A172 (cell line): ENCODE measurements at places on chromosomes 2 and 18.

GRCh38 chr18:3175195-3175758 lies 44.5 kb downstream of the MYOM1 start:
- DNase-seq: no peak

- DNase-seq: no peak
Observed at GRCh38 chr18:45081566-45082181, 401.0 kb downstream of the SETBP1 start.

- DNase-seq: no peak
Observed at GRCh38 chr2:98419544-98419943, 25.1 kb upstream of the INPP4A start.

- no peak for DNase-seq
Observed at GRCh38 chr2:168583064-168583709, 127.1 kb downstream of the CERS6 start.

DNA sequence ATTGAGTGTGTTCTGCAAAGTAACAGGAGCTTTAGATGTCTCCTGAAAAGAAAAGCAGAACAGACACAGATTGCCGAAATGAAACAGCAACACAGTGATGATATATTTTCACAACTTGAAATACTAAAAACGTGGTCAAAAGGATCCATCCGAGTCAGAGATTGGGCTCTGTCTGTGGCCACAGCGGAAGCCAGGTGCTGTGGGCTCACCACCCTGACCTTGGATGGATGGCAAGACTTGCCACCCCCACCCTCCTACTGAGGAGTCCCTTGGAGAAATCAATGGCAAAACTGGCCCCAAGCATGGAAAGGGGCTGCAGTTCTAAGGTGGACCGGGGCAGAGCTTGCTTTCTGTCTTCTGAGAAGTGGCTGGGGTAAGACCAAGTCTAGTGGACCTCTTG lies 31.4 kb upstream of the ACKR3 start:
- DNase-seq: no peak

GRCh38 chr2:234258562-234259141 lies 208.2 kb downstream of the SPP2 start:
- peak; percentile 78 for DNase-seq

- DNase-seq: no peak
Observed at GRCh38 chr18:60174832-60175231, 197.7 kb downstream of the MC4R start.

GRCh38 chr2:137348301-137348700 lies 583.0 kb downstream of the THSD7B start:
- DNase-seq: no peak

DNA sequence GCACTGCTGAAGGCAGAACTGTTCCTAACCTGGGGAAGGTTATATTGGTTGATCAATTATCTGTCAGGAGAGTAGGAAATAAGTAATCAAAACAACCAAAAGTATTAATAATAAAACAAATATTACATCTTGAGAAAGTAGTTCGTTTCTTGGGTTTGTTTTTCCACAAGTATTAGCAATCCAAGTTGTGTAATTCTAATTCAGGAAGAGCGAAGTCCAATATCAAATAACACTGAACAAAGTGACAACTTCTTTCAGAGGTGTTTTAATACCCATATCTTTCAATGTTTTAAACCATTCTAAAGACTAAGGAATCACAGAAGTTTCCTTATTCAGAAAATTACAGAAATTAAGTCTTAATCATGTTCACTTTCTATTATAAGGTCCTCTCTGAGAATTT lies 34.6 kb upstream of the NFU1 start:
- no peak for DNase-seq

- DNase-seq: no peak
Observed at GRCh38 chr2:180115675-180116074, 108.6 kb upstream of the CWC22 start.

DNA sequence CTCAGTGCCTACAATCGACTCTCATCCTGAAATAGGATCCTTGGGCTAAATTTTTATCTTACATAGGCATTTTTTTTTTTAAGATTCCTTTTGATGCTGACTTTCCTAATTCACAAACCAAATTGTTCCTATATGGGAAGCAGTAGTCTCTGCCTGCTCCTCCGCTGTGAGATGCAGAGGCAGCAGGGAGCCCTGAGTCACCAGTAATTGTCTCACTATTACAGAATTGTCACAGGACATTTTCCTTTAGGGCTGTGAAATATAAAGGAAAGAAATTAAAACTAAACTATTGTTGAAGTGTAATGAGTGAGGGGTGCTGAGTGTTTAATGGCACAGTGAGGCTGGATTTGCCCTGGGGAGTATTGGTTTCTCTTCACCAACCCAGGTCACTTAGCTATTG lies 63.8 kb downstream of the MYO3B start:
- no peak for DNase-seq

- DNase-seq: no peak
Observed at GRCh38 chr2:209936106-209936666, 66.3 kb upstream of the RPE start.

- DNase-seq: peak; percentile 26
Observed at GRCh38 chr2:31434911-31435310, 20.4 kb upstream of the XDH start.

DNA sequence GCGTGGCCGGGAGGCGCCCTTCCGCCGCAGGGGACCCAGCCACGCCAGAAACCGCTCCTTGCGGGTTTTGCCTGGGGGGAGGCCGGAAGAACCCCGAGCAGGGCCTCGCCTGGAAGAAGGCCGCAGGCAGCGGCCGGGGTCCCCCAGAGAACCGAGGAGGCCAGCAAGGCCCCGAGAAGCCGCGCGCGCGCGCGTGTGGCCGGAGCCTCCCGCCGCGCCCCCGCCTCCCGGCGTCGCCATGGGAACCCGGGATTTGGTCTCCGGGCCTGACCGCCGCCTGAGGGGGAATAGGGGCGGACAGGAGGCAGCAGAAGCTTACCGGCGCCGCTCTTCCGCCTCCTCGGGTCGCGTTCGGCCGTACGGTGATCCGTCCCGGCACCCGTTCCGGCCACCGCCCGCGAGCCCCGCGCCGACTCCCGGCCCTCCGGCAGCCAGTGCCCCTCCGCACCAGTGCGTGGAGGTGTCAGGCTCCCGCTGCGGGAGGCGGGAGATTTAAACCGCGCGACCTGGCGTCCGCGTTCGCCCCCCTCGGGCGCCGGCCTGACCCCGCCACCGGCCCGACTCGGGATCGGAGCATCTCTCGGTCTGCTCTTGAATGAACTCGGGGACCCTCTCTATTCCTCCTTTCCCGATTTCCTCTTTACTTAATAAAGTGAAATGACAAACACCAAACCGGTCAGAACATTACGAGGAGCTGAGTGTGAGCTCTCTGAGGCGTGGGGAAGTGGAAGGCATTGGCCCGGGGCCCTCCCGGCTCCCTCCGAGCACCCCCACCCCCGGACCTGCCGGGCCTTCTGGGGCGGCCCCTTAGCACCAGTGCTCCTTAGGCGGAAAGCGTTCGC lies at the start of gene ICA1L:
Gene ICA1L, minus strand, starts transcription at position 467 of the 842 bp plus-strand sequence. CDS start 42,757 bp downstream, outside the sequence.
- DNase-seq: peak; percentile 50

GRCh38 chr2:105827351-105828096 lies 82.8 kb downstream of the NCK2 start:
- no peak for DNase-seq

DNA sequence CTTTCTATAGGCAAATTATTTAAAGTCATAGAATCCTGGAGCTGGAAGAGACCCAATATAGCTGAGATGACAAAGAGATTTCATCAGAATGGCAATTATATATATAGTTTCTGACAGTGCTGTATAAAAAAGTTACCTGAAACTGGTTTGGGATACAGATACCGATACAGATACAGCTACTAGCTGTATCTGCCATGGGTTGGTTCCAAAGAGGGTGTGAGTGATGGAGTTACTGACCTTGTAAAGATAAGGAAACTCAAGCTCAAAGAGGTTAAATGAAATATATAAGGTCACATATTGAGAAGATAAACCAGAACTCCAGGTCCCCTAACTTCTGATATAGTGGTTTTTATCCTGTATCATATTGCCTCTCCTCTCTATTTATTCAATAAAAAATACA lies 10.9 kb downstream of the PELI1 start:
- no peak for DNase-seq

DNA sequence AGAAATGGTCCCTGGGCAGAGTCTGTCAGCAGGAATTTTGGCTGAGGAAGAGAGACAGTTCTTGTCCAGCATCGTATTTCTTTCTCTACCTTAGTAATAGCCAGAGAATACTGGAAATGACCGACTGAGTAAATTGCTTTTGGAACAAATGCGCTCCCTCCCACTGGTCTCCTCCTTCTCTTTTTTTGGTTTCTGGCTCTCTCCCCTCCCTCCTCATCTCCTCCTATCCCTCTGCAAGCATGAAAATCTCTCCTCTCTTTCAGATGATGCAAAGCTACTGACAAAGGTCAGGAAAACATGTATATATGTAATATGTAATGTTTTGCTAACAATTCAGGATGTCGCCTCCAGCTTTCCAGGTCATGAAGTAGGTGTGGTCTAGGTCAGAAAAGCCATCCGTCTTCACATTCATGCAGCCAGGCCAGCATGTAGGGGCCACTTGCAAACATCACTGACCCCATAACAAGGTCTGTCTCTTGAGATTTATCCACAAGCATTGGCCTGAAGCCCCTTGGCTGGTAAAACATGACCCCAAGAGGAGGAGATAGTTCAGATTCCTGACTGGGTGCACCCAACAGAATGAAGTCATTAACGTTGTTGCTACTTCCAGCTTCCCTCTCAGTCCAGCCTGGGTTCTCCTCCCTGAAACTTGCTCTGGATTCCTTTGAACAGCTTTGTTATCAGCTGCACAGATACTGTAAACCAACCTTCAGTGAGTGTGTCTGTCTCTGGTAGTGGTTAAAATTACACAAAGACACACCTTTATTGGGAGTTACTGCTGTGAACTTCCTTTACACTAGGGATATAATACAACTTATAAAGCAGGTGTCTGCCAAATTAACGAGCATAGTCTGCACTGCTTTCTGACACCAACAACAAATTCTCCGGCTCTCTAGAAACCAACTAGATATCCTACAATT lies 864.4 kb upstream of the KLHL29 start:
- DNase-seq: no peak

GRCh38 chr2:219998107-219998506 lies 370.7 kb downstream of the SLC4A3 start:
- no peak for DNase-seq

- no peak for DNase-seq
Observed at GRCh38 chr2:232342635-232343565, 35.7 kb upstream of the ALPP start.

DNA sequence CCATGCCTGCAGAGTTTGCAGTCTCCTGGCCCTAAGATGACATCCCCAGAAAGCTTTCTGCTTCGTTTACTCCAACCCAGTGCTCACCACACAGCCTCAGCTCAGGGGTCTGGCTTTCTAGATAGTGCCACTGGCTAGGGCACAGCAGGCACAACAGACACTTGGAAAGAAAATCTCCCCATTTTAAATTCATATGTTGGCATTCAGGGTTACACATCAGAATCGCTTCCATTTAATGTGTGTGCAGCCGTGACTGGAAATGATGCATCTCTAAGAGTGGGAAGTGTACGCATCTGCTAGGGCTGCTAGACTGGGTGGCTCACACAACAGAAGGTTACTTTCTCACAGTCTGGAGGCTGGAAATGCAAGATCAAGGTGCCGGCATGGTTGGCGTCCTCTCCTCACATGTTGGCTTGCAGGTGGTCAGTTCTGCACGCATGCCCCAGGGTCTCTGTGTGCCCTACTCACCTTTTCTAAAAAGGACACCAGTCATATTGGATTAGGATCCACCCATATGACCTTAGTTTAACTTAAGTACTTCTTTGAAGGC lies 329.4 kb upstream of the RAB12 start:
- no peak for DNase-seq

GRCh38 chr2:176638167-176639015 lies 369.1 kb downstream of the MTX2 start:
- peak; percentile 63 for DNase-seq

GRCh38 chr2:165067643-165068486 lies 112.5 kb upstream of the SLC38A11 start:
- DNase-seq: peak; percentile 57

- no peak for DNase-seq
Observed at GRCh38 chr2:172986040-172986439, 89.6 kb upstream of the MAP3K20 start.

GRCh38 chr18:2846636-2847316 lies at the start of gene EMILIN2:
Gene EMILIN2 (plus strand): TSS chr18:2847006. CDS start chr18:2847189, 183 bp downstream.
- DNase-seq: peak; percentile 19

- peak; percentile 99 for DNase-seq
Observed at GRCh38 chr2:27320958-27321543, 1.8 kb downstream of the MPV17 start.

- peak; percentile 78 for DNase-seq
Observed at GRCh38 chr18:23131693-23132319, 3.5 kb upstream of the CABLES1 start.

- peak; percentile 59 for DNase-seq
Observed at GRCh38 chr2:70698847-70699246, 69.2 kb downstream of the ADD2 start.

DNA sequence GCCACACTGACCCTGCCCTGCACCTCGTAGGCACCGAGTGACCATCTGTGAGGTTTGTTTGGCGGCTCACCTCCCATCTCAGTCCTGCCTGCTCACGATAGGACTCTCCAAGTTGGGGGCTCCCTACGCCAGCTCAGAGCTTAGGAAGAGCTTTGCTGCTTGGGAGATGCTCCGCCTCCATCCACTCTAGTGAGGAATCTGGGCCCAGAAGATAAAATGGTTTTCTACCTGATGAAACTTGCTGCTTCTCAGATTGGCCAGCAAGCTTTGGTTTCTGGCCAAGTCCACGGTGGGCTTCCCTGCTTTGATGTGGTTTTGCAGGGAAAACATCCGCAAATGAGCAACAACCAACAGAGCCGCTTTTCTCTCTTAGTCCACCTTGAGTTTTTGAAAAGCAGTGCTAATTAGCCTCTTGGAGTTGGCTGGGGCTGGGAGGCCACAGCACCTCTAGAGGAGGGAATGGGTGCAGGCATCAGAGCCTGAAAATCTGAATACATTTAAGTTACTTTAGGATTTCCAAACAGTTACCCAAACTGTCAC lies 42.2 kb downstream of the THNSL2 start:
- no peak for DNase-seq

DNA sequence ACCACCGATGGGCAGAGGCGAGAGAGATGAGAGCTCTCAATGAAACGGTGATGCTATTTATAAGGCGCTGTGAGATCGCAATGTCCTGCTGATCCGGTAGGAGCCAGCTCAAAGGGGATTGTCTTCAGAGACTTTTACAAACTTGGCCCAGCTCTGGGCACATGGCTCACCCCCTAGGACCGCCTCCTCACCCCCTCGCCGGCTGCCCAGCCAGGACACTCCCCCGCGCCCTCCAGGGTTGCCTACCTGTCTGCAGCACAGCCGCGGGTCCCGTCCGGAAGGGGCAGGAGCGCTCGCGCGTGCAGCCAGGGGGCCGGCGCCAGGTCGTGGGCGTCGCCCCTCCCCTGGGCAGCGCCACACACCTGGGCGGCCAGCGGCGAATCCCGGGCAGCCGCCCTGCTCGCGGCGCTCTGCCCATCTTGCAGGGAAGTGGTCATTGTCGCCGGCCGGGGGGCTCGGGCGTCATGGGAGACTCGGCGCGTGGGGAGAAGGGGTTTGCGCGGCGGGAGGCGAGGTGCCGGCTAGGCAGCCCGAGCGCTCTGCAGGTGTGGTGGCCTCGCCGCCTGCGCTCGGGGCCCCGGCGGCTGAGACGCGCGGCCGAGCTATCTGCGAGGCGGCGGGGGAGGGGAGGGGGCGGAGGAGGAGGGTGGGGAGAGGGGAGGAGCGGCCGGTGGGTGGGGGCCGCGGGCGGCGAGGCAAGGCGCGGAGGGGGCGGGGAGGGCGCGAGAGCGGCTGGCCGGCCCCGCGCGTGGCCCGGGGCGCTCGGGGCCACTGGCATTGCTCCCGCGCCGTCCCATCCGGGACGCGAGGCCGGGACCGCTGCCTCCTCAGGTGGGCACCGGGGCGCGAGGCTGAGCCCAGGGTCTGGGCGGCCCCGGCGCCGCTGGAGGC lies at the start of gene GRB14:
Gene GRB14, minus strand, starts transcription at position 610 of the 891 bp plus-strand sequence. Its CDS starts 173 bp downstream, at position 437.
- DNase-seq: peak; percentile 27

- DNase-seq: no peak
Observed at GRCh38 chr2:224959556-224959955, 82.7 kb downstream of the DOCK10 start.

- no peak for DNase-seq
Observed at GRCh38 chr2:26326514-26326913, 19.4 kb upstream of the SELENOI start.
